H7 (cell line): ENCODE measurements at places on chromosomes 16 and 17. TPM values are rescaled to one million over a fixed set of nuclear protein-coding genes. Genes with fewer than 3 reads are reported as not detected.

The XYLT1 gene
- 7.6 and 7.8 TPM in 2 replicates for total RNA-seq

The RASL10B gene
- total RNA-seq, result 13.8 and 16.9 TPM in 2 replicates

The CA4 gene
- total RNA-seq, result 0.69 and 1.8 TPM in 2 replicates

DNA sequence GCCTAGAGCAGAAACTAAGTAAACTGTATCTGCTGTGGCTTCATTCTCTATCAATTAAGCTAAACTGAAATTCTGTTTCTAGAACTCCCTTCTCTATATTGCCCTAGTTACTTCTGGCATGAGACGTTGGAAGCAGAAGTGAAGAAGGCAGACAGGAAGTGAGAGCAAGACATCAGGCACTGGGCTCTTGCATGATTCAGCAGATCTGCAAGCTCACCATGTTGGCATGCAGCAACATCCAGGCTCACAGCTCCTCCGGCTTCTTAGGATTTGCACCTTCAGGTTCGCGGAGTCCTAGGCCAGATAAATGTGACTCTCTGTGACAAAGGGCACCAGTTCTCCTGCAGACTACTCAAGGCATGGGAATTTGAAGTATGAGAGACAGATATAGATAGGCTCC, 148.3 kb downstream of the CDH8 start:
- DNase-seq, result no peak

The KRT28 gene
- not detected in 2 replicates for total RNA-seq

The WRAP53 gene
- total RNA-seq, result 32.9 and 41.3 TPM in 2 replicates

DNA sequence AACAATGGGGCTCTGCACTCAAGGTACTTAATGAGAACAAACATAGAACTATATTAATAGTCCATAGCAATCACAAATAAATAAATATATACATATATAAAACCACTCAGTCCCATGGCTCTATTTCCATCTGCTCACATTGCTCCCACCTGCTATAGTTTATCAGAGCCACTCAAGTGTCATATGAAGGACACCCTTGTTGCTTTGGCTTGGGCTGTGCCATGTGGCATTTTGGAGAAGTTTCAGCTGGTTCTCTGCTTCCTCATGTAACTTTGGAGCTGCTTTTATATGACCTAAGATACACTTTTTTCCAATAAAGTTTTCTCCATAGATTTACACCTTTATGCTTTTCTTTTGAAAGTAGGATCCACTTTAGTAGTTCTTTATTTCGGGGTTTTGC, 126.4 kb downstream of the KCNJ2 start:
- no peak for DNase-seq

The CACNG5 gene
- total RNA-seq, result 1.4 and 2.0 TPM in 2 replicates

- DNase-seq, result no peak
These were observed 37.1 kb upstream of the NOL11 start for GRCh38 chr17:67680445-67681224.

The CARD14 gene
- 0.11 and 0.55 TPM in 2 replicates for total RNA-seq

GRCh38 chr17:71580220-71580619, 540.6 kb upstream of the SOX9 start:
- DNase-seq, result no peak

DNA sequence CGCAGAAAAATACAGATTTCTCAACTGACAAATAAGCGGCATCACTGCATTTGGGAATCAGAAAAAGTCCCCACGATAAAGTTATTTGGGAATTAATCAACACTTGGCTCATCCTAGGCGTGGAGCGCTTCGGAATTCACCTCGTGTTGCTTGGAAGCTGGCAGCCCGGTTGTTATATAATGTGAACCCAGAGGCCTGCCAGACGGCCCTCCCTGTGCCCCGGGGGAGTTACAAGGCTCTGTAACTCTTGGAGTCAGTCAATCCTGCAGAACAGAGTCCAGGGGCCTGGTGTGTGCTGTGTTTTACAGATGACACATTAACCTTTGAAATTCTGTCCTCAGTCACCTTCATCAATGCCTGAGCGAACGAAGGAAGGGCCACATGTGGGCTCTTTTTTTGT, 111.1 kb downstream of the PITPNC1 start:
- no peak for DNase-seq

DNA sequence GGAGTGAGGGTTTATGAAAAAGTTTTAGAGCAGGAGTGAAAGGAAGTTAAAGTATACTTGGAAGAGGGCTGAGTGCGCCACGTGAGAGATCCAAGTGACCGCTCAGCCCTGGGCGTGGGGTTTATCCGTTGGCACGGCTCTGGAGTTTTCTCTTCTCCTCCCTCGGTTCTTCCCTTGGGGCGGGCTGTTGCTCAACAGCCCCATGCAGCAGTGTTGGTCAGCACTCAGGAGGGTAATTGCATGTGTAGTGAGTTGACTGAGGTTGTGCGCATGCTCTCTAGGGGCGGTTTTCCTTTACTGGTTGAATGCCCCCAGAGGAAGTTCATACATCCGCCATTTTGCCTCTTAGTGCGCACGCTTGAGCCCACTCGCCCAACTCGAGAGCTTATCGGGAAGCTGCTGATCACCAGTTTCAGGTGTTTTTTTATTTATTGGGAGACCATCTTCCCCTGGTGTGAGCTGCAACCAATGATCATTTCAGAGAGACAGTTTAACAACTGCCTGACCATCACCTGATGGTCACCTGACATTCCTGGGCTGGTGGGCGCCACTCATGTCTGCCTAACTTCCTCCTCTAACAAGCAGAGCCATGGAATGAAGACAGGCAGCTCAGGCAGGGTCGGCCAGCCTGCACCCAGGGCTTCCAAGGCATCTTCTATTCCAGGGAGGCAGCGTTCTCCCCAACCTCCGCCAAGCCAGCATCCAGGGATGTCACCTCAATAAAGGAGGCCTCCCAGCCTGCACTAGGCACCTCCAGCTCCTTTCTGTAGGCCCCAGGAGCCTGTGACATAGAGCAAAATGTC, 41.3 kb upstream of the DNAH17 start:
- DNase-seq, result no peak

The CRYBA1 gene
- total RNA-seq, result not detected in 2 replicates

- DNase-seq, result no peak
These were observed 17.6 kb upstream of the MAF start for GRCh38 chr16:79618041-79618691.

DNA sequence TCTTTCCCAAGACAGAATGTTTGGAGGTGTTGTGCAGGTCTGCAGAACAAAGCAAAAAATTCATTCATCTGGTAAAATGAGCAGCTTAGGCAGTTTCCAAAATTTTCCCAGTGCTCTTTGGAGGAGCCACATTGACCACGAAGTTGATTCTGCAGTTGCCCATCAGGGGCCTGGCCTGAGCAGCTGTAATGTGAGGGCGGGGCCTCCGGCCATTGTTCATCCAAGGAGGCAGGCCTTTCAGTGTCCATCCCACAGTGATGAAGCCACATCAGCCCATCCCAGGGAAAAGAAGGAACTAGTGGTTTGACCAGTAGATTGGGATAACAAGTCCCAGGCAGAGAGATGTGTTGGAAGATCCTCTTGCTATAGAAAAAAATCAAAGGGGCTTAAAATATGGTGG, 10.1 kb downstream of the UBFD1 start:
- DNase-seq, result no peak

- no peak for DNase-seq
These were observed 61.2 kb upstream of the ABCC11 start for GRCh38 chr16:48308535-48308934.

The HBA2 gene
- total RNA-seq, result not detected in 2 replicates

DNA sequence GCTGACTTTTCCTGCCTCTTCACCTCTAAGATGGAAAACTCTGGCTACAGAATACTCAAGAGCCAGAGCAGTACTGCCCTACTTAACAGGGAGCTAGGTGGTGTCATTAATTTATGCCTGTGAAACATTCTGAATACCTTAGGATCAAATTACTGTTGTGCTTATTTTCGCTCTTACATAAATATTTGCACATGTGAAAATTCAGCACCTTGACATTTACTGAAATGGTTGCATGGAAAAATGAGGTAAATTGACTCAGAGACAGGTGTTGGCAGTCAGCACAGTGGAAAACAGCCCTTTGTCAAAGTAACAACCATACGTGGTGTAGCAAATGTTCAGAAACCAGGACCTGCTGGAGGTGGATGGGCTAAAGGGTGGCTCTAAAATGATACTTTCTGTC, 193.6 kb downstream of the CDH8 start:
- DNase-seq, result no peak

GRCh38 chr16:60203525-60204124, 1469.5 kb upstream of the GOT2 start:
- peak; percentile 5 for DNase-seq

DNA sequence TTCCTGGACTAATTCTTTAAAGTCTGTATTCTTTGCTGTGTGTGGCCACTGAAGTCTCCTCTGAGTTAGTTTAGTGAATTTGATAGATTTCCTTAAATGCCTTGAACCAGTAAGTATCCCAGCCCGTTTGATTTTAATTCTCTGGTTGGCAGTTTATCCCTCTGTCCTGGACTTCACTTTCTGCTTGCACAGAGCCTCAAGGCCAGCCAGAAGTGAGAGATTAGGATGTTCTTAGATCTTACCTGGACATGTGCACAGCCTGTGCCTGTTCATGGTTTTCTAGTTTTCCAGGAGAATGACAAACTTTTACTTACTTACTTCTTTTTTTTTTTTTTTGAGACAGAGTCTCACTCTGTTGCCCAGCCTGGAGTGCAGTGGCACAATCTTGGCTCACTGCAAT, 10.8 kb upstream of the SLC38A7 start:
- no peak for DNase-seq

The HAP1 gene
- 0.28 and 0.48 TPM in 2 replicates for total RNA-seq

GRCh38 chr16:11449716-11450115, 104.5 kb downstream of the RMI2 start:
- DNase-seq, result no peak
